NCI-H1694 treated with DMSO at 0.1 percent for 48 hours (cell line): ENCODE measurements at places on chromosomes 7 and 10.

GRCh38 chr10:43884501-43885105 is 235.9 kb upstream of the ZNF32 start:
- no peak for DNase-seq

DNA sequence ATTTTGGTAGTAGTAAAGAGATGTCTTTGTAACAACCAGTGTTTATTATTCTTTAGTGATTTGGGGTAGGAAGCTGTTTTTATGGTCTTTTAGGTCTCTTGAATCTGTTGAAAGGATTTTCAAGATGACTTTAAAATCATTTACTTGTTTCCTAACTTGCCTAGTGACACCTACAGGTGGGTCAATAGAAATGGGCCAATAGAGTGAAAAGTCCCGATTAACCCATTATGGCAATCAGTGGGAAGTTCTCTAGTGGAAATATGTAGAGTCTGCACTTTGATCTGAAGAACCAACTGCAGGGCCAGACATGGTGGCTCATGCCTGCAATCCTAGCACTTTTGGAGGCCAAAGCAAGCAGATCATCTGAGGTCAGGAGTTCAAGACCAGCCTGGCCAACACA is 374.7 kb upstream of the BMPER start:
- no peak for DNase-seq

GRCh38 chr7:152313831-152314604 is 121.8 kb downstream of the KMT2C start:
- DNase-seq: peak; percentile 43

GRCh38 chr7:127396184-127396583 is 3.7 kb upstream of the ZNF800 start:
- peak; percentile 11 for DNase-seq

DNA sequence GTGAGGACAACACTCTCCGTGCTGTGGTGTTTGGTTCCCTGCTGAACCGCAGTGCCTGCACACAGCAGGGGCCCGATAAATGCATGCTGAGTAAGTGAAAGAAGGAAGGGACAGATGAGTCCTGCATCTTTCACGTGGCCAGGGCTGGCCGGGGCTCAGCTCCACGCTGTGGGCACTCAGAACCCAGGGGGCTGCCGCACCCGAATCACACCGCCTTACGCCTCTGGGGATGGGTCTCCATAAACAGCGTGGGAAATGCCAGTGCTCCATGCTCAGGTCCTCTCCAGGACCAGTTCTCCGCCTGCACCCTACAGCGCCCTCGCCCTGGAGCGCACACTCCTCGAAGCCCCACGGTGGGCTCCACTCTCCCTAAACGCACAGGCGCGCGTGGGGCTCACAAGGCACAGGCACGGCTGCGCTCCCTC is 38.1 kb downstream of the RASGEF1A start:
- DNase-seq: no peak

DNA sequence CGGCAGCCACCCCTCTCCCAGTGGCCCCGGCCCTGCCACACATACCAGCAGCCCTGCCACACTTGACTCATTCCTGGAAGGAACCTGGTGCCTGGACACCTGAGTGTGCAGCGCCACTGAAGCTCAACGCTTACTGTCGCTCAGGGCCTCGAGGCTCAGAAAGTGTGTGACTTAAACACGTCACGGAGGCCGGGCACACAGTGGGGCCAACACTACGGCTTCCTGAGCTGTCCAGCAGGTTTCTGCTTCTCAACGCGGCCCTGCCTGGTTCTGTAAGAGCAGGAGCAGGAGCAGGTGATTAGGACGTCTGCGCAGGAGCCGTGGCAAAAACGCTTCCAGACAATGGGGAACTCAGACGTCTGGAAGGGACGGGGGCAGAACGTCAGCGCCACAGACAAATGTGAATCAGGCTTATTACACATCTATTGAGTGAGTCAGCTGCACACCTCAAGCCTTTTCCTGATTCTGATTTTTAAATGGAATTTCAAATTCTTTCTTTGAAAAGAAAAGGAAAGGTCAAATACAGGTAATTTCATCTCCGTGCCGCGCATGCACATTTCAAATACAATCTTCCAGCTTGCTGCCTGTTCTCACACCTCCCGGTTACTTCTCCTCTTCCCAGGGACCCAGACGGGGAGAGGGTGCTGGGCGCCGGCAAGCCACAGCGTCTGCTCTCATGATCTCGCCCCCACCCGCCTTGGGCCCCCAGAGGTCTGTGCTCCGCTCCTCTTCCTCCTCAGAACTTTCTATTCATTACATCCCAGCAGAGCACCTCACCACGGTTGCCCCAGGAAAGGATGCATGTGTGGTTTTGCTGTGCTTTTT is 66.6 kb downstream of the ADARB2 start:
- no peak for DNase-seq

- DNase-seq: no peak
Measured at GRCh38 chr7:18555120-18555519, 59.6 kb downstream of the HDAC9 start.

DNA sequence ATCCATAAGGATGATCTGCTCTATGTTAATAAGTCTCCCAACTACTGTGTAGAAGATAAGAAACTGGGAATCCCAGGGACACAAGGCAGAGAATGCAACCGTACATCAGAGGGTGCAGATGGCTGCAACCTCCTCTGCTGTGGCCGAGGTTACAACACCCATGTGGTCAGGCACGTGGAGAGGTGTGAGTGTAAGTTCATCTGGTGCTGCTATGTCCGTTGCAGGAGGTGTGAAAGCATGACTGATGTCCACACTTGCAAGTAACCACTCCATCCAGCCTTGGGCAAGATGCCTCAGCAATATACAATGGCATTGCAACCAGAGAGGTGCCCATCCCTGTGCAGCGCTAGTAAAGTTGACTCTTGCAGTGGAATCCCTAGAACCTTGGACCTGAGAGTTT is 10.3 kb downstream of the WNT16 start:
- DNase-seq: no peak

DNA sequence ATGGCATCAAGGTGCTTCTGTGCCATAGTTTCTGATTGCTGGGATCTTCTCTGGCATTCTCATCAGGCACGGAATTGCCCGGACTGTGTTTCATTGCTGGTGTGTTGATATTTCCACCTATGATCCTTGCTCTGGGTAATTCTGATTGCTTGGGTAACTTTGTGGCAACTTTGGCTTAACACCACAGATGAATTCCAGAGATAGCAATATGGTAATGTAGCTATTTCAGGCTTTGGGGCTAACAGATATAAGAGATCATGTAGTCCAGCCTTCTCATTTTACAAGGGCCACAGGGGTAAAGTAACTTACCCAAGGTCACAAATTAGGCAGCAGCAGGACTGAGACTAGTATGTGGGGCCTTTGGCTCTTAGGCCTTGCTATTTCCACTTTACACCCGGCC is 53.9 kb upstream of the PLPP4 start:
- DNase-seq: no peak

DNA sequence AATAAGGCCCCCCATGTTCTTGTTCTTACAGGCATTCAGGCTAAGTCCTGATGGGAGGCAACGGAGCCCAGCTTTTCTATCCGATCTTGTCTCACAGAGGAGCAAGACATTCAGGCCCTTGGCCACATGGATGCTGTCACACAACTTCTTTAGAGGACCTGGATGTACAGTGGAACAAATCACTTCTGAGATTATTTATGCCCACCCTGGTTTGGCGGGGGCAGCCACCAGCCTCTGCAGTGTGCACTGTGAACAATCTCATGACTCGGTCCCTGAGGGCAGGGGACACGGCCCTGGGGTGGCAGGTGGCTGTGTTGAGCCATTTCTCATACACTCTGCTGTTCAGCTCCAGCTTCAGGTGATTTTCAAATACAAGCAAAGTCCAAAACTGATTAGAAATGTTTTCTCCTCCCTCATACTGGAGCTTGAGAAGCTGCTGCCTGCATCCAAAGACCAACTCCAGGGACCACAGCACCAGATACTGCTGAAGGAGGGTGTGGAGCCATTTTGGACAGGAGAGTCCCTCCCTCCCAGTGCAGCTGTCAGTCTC is 441.3 kb downstream of the GRID1 start:
- no peak for DNase-seq

GRCh38 chr10:35574924-35575352 is 30.2 kb upstream of the GJD4 start:
- no peak for DNase-seq

DNA sequence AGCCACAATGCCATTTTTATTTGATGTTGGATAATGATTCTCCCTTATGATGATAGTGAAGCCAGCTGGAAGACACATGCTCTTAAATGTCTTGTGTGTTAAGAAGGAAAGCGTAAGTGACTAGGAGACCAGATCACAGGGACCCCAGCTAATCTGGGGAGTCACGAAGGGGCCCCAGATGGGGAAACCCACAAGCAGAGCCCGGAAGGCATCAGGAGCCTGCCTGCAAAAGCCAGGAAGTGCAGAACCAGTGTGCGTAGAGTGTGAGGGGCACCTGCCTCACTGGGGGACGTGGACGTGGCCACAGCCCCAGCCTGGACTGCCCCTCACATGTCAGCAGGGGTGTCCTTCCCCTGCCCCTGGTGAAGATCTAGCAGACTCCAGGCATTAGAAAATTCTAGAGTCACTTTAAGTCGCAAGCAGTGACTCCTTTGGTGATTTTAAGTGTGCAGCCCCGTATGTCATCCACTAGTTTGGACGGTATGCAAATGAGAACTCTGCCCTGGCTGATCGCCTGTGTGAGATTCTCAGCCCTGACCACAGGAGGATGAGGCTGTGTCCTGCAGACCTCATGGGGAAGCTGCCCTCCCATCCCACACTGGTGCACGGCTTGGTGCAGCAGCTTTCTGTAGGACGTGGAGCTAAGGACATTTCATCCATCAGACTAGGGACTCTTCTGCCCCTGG is 243.0 kb downstream of the WDR37 start:
- no peak for DNase-seq

- no peak for DNase-seq
Measured at GRCh38 chr7:130639388-130639787, 29.2 kb downstream of the COPG2 start.

DNA sequence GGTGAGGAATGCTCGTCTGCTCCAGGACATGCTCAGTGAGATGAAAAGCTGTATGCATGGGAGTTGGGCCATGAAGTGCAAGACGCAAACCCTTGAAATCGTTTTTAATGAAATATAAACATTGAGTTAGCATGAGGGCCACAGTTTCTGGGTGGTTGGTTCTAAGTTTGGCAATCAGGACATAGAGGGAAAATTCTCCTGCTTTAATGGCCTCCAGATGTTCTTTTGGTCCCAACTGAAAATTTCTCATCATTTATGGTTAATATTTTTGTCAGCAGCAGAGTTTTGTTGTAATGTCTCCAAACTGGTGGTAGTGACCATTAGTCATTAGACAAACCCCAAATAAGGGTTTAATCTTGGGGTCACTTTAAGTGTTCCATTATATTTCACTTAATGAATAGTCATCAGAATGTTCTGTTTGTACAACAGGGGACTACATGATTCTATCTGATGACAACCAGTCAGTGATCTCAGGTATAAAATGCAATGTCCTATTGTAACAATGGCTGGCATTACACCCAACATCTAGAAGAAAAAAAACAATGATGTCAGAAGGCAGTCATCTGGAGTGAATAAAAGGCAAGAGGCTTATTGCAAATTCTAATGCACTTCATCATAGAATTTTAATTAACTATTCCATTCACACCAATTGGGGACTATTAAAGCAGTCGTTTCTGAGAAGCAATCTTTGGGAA is 197.4 kb downstream of the JCAD start:
- DNase-seq: no peak

GRCh38 chr7:92110857-92111256 is 23.4 kb downstream of the CYP51A1 start:
- DNase-seq: no peak

- DNase-seq: no peak
Measured at GRCh38 chr10:7480742-7481367, 70.0 kb upstream of the SFMBT2 start.

DNA sequence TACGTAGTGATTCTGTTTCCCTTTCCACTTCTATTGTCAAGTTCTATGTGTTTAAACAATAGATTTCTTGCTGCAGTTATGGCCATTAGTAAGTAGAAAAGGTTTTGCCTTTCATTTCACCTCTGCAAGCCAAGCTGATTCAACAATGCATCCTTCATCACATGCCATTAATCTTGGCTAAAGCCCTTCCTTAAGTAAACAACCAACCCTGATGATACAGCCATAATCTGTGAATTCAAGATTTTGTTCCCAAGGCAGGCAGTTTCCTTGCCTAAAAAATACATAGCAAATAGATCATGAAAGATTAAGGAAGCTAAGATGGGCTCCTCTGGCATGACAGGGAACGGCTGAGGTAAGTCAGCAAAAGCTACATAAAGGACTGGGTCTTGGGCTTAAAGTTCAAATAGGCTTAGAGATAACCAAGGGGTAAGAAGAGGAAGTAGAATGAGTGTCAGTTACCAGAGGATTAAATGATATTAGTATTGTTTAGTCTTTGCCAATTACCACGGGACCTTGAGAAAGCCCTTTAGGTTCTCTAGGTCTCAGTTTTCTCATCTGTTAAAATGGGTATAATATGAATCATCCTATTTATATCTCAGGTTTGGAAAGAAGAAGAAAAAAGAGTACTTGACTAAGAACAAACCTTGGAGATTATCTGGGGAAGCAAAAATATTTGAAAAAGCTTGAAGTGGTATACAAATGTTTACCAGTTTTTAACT is 35.9 kb upstream of the ANK3 start:
- no peak for DNase-seq

GRCh38 chr10:123398180-123398591 is 244.0 kb downstream of the BUB3 start:
- DNase-seq: no peak

DNA sequence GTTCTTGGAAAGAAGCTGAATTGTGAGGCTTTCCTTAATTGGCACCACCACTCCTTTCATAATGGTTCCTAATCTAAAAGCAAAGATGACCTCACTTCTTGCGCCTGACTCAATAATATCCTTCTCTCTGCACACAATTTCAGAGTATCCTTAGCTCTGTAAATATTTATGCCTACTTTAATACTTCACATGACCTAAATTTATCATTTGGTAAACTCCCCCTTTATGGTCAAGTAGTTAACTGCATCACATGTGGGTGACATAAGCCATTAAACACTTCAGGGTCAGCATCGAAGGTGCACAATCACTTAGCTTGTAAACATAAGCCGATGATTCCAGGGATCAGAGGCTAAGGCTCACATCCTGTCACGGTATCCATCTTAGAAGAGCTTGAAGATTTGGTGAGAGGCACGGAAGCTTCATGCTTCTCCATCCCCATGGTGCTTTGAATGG is 7.3 kb upstream of the RHOBTB1 start:
- DNase-seq: no peak
